ENCODE measurements at places on chromosomes 12 and 14. TPM values are rescaled to one million over a fixed set of nuclear protein-coding genes. Genes with fewer than 3 reads are reported as not detected.

Gene MAP1LC3B2
- total RNA-seq = not detected

GRCh38 chr12:57005980-57006808, at the start of gene ZBTB39:
Gene ZBTB39 (minus strand): TSS chr12:57006546. CDS start chr12:57004917, 1,629 bp downstream.
- H3K27me3 ChIP-seq = no peaks in the 10 kb centered on the region
- peak within 1 kb of the TSS; percentile 87 for H3K4me3 ChIP-seq
- no peak for DNase-seq

DNA sequence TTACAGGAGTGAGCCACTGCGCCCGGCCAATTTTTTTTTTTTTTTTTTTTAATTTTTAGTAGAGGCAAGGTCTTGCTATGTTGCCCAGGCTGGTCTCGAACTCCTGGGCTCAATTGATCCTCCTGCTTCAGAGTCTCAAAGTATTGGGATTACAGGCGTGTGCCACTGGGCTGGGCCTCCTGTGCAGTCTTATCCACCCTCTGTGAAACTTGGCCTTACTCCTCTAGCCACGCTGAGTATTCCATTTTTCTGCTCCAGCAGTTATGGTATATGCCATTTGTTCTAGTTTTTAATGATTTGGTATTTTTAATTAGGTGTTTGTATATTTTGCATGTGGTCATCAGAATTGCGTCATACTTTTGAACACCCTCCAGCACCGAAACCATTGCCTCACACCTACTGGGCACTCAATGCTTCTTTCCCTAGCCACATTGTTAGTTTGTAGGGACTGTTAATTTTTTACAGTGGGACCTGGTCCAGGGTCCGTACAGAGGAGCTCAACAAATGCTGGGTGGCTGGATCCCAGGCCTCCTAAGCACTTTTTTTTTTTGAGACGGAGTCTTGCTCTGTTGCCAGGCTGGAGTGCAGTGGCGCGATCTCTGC, 11.4 kb downstream of the RIOX1 start:
- no peak overlapping the region for H3K4me3 ChIP-seq
- H3K27ac ChIP-seq = no peak overlapping the region
- DNase-seq = no peak
- H3K27me3 ChIP-seq = no peaks in the 10 kb centered on the region
- H3K4me1 ChIP-seq = no peaks in the 10 kb centered on the region
- H3K36me3 ChIP-seq = peaks cover 20% of the 10 kb centered on the region

DNA sequence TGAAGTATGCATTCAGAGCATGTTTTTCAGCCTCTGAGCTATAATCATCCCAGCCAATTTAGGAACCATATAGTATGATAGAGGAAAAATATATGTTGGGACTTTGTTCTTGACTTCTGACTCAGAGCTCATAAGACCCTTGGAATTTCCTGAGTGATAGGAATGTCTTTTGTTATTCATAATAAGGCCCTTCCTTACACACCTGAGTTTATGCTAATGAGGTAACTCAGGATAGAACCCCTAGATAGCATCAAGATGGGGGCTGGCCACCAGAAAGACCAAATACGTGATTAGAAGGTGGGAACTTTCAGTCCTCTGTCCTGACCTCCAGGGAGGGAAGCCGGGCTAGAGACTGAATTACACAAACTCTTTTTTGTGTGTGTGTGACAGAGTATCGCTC, 32.4 kb upstream of the PLEK2 start:
- H3K4me1 ChIP-seq = no peaks in the 10 kb centered on the region
- no peaks in the 10 kb centered on the region for H3K36me3 ChIP-seq
- H3K4me3 ChIP-seq = no peak overlapping the region
- no peaks in the 10 kb centered on the region for H3K27me3 ChIP-seq
- no peak for DNase-seq
- H3K27ac ChIP-seq = no peak overlapping the region

DNA sequence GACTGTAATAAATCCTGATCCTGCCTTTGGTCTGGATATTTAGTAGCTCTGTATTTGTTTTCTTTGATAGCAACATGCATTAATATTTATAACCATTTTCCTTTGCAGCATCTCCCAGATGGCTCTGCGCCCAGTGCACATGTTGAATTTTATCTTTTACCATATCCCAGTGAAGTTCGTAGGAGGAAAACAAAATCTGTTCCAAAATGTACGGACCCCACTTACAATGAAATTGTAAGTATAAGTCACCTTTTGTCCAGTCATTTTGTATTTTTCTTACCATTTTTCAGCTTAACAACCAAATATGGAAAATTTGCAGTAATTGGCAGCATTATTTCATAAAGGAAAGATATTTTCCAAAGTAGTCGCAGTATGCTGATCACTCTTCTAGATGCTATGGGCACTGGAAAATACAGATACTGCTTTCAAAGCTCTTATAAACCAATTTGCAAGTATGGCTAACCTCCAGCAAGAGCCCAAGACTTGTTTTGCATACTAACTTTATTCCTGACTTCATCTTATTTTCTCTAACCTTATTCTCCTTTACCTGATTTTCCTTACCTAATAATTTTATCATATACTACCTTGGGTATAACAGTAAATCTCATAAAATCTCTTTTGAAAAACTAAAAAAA, 97.4 kb downstream of the PLCZ1 start:
- no peaks in the 10 kb centered on the region for H3K4me1 ChIP-seq
- H3K27me3 ChIP-seq = no peaks in the 10 kb centered on the region
- no peak overlapping the region for H3K27ac ChIP-seq

Gene FIGNL2
- 0.16 TPM for total RNA-seq

DNA sequence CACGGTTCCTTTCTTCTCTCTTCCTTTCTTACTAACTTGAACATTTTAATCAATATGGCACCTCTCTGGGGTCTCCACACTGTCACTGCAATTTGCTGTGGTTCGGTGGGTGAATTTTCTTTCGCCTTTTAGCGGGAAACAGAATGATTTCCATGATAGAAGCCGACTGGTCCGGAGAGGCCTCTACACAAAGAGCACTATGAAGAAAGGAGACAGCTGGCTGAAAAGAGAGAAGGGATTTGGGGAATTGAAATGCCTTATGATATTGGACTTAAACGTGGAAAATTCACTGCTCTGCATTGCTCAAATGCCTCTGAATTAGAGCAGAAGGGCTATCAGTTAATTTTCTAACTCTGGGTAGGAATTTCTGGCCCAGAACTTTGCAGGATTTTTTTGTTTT, 55.9 kb downstream of the KCNA5 start:
- H3K27me3 ChIP-seq = peaks cover 36% of the 10 kb centered on the region
- no peak for DNase-seq
- no peaks in the 10 kb centered on the region for H3K4me1 ChIP-seq

Gene NKX2-8
- total RNA-seq = not detected

- no peak overlapping the region for H3K27ac ChIP-seq
- H3K36me3 ChIP-seq = no peaks in the 10 kb centered on the region
- H3K27me3 ChIP-seq = no peaks in the 10 kb centered on the region
- no peak for DNase-seq
Observed at GRCh38 chr12:80205960-80206359, 106.6 kb downstream of the OTOGL start.

GRCh38 chr12:95557625-95558024, 6.3 kb upstream of the USP44 start:
- no peaks in the 10 kb centered on the region for H3K27me3 ChIP-seq
- H3K27ac ChIP-seq = no peak overlapping the region
- H3K4me3 ChIP-seq = no peak overlapping the region
- DNase-seq = no peak

GRCh38 chr12:66065641-66066136, 64.9 kb downstream of the LLPH start:
- peaks cover 6% of the 10 kb centered on the region for H3K27me3 ChIP-seq
- no peaks in the 10 kb centered on the region for H3K36me3 ChIP-seq
- no peak overlapping the region for H3K4me3 ChIP-seq
- DNase-seq = no peak
- no peak overlapping the region for H3K27ac ChIP-seq

Gene KTN1
- 147 TPM for total RNA-seq

GRCh38 chr14:75283162-75283832, 4.7 kb downstream of the FOS start:
- H3K36me3 ChIP-seq = peaks cover 40% of the 10 kb centered on the region
- peaks cover 18% of the 10 kb centered on the region for H3K4me1 ChIP-seq
- H3K27me3 ChIP-seq = no peaks in the 10 kb centered on the region
- no peak overlapping the region for H3K4me3 ChIP-seq
- peak; percentile 88 for DNase-seq

- no peaks in the 10 kb centered on the region for H3K36me3 ChIP-seq
- no peak overlapping the region for H3K4me3 ChIP-seq
- no peaks in the 10 kb centered on the region for H3K27me3 ChIP-seq
- no peak overlapping the region for H3K27ac ChIP-seq
Observed at GRCh38 chr14:29425705-29426482, 501.8 kb downstream of the PRKD1 start.

GRCh38 chr12:83613586-83614110, 926.9 kb downstream of the TMTC2 start:
- no peak for DNase-seq
- no peaks in the 10 kb centered on the region for H3K4me1 ChIP-seq
- no peak overlapping the region for H3K27ac ChIP-seq
- no peaks in the 10 kb centered on the region for H3K36me3 ChIP-seq
- no peak overlapping the region for H3K4me3 ChIP-seq

DNA sequence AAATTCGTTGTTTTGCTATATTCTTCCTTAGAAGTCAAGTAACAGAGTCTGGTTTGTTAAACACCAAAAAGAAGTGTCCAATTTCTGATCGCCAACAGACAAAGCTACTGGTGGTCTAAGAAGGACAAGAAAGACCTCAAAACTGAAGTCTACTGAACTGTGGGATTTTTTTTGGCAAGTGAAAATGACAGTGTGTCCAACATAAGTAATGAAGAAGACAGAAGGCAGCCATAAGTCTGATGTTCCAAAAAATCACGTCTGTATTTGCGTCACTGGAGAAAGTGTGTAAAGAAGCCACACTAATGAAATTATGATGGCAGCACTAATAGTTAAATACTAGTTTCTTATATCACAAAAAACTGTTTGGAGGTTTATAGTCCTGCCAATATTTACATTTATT, 32.6 kb downstream of the WASHC3 start:
- peaks cover 42% of the 10 kb centered on the region for H3K36me3 ChIP-seq
- H3K27me3 ChIP-seq = no peaks in the 10 kb centered on the region
- DNase-seq = no peak

DNA sequence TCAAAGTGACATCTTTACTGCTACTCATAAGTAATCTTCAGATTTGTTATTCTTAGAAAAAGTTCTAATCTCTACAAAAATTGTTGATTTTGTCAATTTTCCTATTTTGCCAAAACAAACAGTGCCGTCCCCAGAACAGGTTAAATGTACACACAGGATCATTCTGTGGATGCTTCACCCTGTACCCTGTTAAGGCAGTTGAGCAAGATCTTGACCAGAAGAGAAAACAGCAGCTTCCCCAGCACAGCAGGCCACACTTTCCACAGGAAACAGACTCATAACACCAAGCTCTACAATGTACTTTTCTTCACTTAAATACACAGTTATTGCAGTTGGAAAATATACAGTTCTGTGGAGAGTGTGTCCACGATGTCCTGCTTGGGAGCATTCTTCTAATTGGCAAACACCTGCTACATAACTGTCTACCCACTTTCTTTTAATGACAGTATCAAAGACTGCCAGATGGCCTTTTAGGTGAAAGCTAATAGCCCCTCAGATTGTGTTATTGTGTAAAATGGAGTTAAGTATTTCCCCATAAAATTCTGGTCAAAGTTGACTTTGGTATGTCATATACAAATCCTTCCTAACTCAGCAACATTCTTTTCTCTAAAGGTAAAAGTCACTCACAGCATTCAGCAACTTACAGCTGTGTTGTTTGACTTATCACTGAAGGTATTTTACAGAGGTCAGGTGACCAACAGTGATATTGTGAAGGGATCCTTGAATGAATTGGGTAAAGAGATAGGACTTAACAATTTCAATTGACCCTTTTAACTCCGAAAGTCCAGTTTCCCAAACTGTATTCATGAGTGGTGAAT, 77.0 kb downstream of the SEC23A start:
- no peaks in the 10 kb centered on the region for H3K27me3 ChIP-seq
- no peaks in the 10 kb centered on the region for H3K4me1 ChIP-seq
- no peak overlapping the region for H3K4me3 ChIP-seq
- H3K27ac ChIP-seq = no peak overlapping the region
- DNase-seq = no peak
- H3K36me3 ChIP-seq = peaks cover 14% of the 10 kb centered on the region

DNA sequence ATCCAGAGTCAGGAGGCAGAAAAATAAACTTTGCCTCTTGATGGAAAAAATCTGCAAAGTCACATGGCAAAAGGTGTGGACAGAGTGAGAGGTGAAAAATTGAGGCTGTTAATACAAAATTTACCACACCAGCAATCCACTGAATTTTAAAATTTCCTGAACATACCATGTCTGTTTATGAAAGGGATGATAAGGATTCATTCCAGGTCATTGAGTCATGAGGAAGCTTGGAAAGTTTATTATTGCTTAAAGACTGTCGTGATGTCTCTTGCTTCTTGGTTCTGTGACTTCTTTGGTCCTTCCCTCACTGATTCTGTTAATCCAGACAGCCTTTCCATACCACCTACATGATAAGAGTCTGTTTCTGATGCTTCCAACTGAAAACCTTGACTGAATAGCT, 73.2 kb downstream of the TTC6 start:
- no peaks in the 10 kb centered on the region for H3K27me3 ChIP-seq
- H3K4me3 ChIP-seq = no peak overlapping the region
- no peak overlapping the region for H3K27ac ChIP-seq
- no peaks in the 10 kb centered on the region for H3K4me1 ChIP-seq

Gene KCTD10
- total RNA-seq = 34.7 TPM

Gene TRHDE
- 0.49 TPM for total RNA-seq

DNA sequence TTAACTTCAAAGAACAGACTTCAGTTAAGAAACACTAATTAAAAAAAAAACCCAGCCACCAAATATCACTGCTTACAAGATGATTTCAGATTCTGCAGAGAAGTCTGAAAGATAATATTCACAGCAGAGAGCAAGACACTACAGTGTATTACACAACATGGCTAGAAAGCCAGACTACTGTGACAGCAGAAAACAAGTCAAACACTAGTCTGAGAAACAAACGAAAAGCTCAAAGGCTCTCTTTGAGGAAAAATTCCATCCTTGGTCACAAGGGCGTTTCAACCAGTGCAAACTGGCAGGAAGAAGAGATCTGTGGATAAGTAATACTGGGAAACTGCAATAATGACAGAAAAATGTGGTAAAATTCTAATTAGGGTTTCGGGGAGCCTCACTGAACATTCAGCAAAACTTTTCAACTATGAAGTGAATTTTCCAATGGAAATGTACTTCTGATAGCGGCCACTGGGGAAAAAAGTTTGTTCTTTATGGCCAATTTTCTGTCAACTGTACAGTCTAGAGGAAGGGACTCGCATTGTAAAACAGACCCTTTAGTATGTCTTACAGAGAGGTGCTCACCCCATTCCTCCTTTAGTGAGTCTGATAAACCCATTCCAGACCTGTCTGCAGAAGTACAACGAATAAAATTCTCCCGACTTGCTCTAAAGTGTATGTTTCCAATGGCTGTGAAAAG, 50.4 kb downstream of the ACADS start:
- H3K27ac ChIP-seq = no peak overlapping the region
- H3K4me1 ChIP-seq = no peaks in the 10 kb centered on the region
- H3K27me3 ChIP-seq = no peaks in the 10 kb centered on the region
- no peak overlapping the region for H3K4me3 ChIP-seq
